T-helper 2 cell treated with Interferon-gamma antibody and Interleukin-4, amounts not matched to agents 5 μg/mL and 100 μg/mL, for 36 hours (primary cell): ENCODE measurements at places on chromosomes 11 and 22.

- no peak for DNase-seq
Observed at GRCh38 chr11:126754591-126755426, 245.8 kb downstream of the KIRREL3 start.

DNA sequence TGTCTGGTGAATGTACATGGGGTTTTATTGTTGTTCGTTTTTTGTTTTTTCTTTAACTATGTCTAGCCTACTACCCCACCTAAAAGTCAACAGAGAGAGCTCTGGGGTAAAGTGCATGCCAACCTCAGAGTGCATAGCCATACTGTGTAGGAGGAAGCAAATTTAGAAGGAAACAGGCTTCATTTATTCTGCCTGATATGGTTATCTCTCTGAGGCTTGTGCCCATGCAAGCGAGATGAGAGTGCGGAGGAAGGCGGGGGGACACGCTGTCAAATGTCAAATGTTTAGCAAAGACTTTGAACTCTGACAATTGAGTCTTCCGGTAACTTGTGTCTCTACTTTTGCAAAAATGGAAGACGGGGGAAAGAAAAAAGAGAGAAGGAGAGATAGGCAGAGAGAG, 295.5 kb downstream of the ETS1 start:
- DNase-seq = peak; percentile 66

DNA sequence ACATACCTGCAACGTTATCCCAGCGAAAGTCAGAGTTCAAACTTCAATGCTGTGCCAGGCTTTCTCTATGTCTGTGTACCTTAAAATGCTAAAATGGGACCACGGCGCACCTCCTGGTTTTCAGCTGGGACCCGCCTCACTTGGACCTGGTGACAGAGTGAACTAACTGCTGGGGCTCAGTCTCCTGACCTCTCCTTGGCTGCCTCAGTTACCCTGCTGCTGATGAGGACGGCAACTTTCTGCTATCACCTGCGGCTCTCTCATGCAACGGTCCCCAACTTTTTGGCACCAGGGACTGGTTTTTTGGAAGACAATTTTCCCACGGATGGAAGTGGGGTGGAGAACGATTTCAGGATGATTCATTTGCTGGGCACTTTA, 402.8 kb downstream of the BRD1 start:
- no peak for DNase-seq

GRCh38 chr11:120612513-120613263, 101.1 kb downstream of the GRIK4 start:
- no peak for DNase-seq
